ENCODE measurements at places on chromosomes 7 and 10.

GRCh38 chr7:51228386-51228958, 88.1 kb downstream of the COBL start:
- no peak for DNase-seq

GRCh38 chr7:149500910-149501309, 3.3 kb upstream of the ZNF746 start:
- no peak for DNase-seq

DNA sequence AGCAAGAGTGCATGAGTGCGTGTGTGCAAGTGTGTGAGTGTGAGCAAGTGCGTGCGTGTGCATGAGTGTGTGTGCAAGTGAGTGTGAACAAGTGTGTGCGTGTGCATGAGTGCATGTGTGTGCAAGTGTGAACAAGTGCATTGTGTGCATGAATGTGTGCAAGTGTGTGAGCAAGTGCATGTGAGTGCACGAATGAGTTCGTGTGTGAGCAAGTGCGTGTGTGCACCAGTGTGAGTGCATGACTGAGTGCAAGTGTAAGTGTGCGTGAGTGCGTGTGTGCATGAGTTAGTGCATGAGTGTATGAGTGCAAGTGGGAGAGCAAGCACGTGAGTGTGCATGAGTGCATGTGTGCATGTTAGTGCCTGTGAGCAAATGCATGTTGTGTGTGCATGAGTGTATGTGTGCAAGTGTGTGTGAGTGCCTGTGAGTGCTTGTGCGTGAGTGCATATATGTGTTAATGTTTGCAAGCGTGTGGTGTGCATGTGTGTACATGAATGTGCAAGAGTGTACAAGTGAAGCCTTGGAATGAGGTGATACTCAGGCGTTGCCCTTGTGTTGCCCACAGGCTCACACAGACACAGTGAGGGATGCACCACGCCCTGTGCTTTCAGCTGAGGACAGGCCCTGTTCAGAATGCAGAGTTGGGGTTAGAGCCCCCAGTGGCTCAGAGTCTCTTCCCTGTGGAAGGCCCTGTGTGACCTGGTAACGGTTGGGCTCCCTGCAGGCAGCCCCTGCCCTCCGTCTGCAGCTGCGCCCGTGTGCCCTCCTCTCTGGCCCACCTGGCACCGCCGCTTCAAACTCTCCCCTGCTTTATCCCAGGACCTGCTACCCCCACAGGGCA, 97.1 kb downstream of the NKX6-2 start:
- no peak for DNase-seq

GRCh38 chr7:31991846-31992245, 78.4 kb downstream of the PDE1C start:
- DNase-seq = no peak
